Astrocyte of the spinal cord (primary cell): ENCODE measurements at places on chromosomes 3 and 15.

- DNase-seq, result peak; percentile 38
Measured at GRCh38 chr3:98918586-98918985, 17.1 kb upstream of the DCBLD2 start.

DNA sequence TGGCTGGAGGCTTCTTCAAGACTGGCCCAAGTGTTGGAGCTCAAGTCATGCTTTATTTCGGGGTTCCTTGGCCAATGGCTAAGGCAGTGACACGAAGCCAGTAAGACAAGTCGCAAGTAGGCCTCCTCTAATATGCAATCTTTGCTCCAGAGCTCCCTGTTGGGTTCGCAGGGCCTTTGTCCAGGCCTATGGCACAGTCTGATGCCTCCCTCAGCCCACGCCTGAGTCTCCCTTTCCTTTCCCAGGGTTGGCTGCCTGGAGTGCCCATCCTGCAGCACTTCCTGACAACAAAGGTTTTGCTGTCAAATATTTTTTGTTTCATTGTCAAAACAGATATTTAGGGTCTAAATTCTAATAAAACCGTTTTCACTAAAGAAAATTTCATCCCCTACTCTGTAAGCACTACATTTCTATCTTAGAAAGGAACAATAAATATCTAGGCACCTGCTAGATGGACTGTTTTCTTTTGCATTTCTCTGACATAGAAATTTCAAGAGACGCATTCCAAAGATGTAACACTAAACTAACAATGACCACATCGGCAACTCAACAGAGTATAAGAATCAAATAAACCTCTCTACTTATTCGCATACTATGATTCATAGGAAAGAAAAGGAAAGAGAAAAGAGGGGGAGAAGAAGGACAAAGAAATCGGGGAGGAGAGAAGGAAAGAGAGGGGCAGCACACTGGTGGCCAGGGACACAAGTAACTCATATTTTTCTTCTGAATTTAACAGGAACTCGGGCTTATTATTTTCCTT lies 393.1 kb upstream of the ATP11B start:
- no peak for DNase-seq

DNA sequence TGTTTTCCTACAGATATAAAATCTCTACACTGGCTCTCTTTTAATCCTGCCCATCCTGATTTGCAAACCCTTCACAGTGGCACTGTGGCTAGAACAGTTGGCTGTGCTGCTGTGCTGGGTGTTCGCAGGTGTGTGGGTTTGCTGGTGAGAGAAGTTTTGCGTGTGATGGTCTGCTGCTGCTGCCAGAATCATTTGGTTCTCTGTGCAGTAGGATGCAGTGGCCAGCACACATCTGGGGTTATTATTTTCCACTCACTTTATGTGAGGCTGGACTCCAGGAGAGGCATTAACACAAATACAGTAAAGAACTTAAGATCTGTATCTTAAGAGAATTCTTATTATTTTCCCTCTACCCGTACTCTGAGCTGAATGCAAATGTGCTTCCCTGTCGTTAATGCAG lies 16.0 kb upstream of the PSMD6 start:
- no peak for DNase-seq

DNA sequence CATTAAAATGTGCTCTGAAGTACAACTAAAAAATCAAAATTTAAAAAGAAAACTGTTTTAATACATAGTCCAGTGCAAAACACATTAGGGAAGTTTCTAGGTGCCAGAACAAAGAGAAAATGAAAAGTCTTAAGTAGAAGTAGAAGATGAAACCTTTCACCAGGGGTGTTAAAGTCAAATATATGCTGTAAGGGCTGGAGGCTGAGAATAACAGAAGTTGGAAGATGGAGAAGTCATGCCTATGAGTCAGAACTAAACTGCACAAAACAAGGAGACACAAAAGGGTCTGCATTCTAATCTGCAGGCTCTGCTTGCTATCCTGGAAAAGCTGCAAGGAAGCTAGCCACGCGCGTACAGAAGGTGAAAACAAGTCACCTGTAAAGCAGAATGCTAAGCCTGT lies 48.7 kb upstream of the CPB1 start:
- DNase-seq, result no peak

DNA sequence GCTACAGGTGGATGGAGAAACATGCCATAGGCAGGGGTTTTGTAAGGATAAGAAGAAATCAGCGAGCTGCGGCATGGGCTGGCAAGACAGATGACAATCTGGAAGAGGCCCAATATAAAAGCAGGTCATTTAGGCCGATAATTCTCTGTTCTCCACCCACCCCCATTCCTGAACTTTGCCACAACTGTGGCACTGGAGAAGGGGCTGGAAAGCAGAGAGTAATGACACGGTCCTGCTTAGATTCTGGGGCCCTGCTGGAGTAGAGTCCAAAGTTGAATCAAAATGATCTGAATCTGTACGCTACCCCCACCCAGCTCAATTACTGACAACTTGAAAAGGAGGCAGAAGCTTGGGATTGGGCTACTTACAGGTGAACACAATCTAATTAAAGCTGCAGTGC lies 18.4 kb upstream of the BUB1B start:
- DNase-seq, result no peak

DNA sequence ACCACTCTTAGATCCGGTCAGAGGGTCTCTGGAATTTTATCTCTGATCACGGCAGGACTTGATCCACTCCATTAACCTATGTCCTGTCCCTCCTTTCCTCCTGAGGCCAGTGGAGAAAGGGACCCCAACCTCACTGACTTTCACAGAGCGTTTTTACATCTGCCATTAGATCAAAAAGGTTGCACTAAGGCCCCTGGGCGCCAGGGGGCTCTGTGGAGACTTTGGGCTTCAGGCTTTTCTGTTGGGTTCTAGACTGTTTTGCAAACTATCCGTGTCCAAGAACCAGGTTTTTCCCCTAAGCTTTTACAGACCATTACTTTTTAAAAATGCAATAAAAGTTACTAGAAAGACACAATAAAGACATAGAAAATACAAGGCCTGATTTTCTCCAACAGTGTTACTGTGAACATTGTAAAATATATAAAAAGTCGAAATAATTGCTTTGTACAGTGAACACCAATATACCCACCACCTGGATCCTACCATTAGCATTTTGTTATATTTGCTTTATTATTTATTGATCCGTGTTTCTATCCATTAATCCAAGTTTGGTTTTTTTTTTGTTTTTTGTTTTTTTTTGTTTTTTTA lies 159.7 kb downstream of the POLR2M start:
- DNase-seq, result peak; percentile 43

- peak; percentile 66 for DNase-seq
Measured at GRCh38 chr15:33149919-33150318, 44.6 kb downstream of the FMN1 start.

DNA sequence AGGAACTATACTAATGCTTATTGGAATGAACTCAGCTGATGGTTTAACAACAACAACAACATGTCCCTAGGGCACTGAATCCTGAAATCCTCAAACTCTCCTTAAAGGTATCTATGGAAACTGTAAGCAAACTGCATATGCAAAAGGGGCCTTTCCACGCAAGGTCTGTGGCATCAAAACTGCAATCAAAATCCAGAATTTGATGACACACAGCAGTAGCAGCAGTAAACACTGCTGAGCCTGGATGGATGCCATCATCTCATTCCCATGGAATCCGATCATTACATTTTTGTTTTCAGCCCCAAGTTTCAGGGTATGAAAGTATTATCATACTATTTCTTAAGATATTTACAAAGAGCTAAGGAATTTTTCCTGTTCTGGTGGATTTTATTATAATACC lies 399.7 kb downstream of the VPS13C start:
- peak; percentile 54 for DNase-seq

- no peak for DNase-seq
Measured at GRCh38 chr3:42164656-42165055, 73.5 kb downstream of the TRAK1 start.

DNA sequence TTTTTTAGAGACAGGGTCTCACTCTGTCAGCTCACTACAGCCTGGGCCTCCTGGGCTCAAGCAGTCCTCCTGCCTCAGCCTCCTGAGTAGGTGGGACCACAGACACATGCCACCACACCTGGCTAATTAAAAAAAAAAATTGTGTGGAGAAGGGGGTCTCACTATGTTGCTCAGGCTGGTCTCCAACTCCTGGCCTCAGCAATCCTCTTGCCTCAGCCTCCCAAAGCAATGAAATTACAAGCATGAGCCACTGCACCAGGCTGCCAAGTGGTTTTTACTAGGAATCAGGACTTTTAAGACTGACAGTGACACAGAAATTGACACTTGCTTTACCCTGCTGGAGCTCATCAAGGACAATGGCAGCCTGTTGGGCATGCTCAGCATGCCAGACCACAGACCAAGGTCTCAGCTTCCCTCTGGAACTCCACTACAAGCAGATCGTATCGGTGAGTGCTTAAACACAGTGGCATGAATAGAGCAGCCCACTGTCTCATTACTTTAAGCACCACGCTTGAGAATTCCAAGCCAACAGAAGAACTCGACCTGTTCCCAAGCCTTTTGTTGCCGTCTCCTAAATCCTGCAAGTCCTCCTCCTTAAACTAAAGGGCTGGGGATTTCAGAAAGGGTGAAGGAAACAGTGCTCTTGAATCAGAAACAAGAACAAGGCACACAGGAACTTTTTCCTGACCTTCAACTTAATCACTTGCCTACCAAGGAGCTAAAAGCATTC lies 41.4 kb downstream of the EOMES start:
- DNase-seq, result no peak

- peak; percentile 89 for DNase-seq
Measured at GRCh38 chr3:10518506-10519150, 13.2 kb upstream of the ATP2B2 start.
